ENCODE measurements at places on chromosomes 4 and X. TPM values are rescaled to one million over a fixed set of nuclear protein-coding genes. Genes with fewer than 3 reads are reported as not detected.

FAM9C gene
- not detected for total RNA-seq

ALB gene
- total RNA-seq, result 0.48 TPM

PUDP gene
- 15.5 TPM for total RNA-seq

WNK3 gene
- 1.2 TPM for total RNA-seq

SYP gene
- total RNA-seq, result 1.00 TPM

MAGEA3 gene
- total RNA-seq, result not detected

TMEM35A gene
- 0.19 TPM for total RNA-seq

GRPEL1 gene
- 42.8 TPM for total RNA-seq

IL21 gene
- not detected for total RNA-seq

FAM53A gene
- 2.9 TPM for total RNA-seq

DDIT4L gene
- 3.7 TPM for total RNA-seq

VSIG4 gene
- total RNA-seq, result 448 TPM

PLA2G12A gene
- total RNA-seq, result 31.9 TPM

DCLK2 gene
- 4.3 TPM for total RNA-seq

CCDC160 gene
- not detected for total RNA-seq

GRCh38 chr4:188005561-188005960 lies 10.0 kb downstream of the ZFP42 start:
- DNase-seq, result no peak

DNA sequence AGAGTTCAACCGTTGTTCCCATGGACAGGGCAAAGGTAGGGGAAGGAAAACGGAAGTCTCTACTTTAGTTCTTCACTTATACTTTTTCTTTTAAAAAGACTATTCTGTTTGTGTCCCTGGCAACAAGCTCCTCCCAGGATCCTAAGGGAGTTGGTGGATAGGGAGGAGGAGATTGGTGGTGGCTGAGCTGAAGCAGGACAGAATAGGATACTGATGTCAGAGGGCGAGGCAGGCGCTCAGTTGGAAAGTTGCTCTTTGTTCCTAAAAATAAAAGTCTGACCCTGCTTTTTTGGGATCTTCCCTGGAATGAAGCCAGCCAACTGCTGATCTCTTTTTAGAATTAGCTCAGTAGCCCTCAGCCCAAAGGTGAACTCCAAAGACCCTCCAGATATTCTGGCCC lies 104.7 kb downstream of the MGST2 start:
- DNase-seq, result no peak

- DNase-seq, result no peak
Observed at GRCh38 chr4:119656342-119656741, 27.7 kb upstream of the PDE5A start.

- no peak for DNase-seq
Observed at GRCh38 chr4:120155287-120155686, 88.6 kb upstream of the MAD2L1 start.

- no peak for DNase-seq
Observed at GRCh38 chr4:24820541-24820940, 25.2 kb downstream of the SOD3 start.

DNA sequence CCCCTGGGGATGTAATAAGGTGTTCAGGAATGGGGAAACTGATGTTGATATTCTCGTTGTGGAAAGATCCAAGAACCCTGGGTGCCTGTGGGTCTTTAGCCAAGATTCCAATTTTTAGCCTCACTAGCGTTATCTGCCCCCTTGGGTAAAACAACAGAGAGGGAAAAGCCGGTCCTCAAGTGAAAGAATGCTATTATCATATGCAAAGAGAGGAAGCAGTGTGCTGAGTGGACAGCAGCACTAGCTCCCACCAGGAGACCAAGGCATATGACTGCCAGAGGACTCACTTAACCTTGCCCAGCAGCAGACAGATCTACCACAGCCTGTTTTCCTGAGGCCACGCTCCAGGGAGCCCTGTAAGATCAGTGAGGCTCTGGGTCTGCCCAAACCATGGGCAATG lies 257.9 kb upstream of the CPEB2 start:
- DNase-seq, result no peak

- no peak for DNase-seq
Observed at GRCh38 chrX:140180585-140180984, 215.3 kb upstream of the CXorf66 start.

DNA sequence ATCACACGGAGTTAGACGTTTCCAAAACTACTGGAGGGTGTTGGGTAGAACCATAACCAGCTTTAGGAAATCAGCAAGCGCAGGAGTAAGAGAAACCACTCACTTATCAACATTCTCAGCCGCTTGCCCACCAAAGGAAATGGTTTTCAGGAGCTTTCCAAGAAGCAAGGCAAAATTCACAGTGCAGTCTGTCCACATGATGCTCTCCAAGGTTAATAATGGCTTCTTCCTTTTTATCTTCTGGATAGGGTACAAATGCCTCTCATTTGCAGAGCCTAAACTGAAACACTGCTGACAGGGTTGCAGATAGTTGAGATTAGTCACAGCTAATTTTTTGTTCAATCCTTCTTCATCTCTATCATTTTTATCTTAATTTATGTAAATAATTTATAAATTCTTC lies 705.4 kb downstream of the RAB28 start:
- DNase-seq, result no peak

GRCh38 chrX:2596045-2596444 lies 95.0 kb upstream of the CD99 start:
- no peak for DNase-seq

- DNase-seq, result no peak
Observed at GRCh38 chr4:150038335-150039076, 39.7 kb upstream of the DCLK2 start.

GRCh38 chr4:41006141-41006540 lies 208.2 kb downstream of the APBB2 start:
- DNase-seq, result no peak

GRCh38 chrX:17415242-17415810 lies 40.3 kb downstream of the NHS start:
- no peak for DNase-seq

DNA sequence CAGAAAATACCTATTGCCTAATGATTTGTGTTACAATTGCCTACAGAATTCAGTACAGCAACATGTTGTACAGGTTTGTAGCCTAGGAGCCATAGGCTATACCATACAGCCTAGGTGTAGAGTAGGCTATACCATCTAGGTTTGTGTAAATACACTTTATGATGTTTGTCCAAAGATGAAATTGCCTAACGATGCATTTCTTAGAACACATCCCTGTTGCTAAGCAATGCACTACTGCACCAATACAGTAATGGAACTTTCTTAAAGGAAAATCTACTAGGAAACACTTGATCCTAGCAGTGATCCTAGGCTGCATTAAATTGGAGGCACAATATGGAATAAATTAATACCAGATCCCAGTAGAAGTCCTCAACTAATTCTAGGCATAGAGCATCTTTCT lies 18.3 kb downstream of the NOA1 start:
- no peak for DNase-seq

DNA sequence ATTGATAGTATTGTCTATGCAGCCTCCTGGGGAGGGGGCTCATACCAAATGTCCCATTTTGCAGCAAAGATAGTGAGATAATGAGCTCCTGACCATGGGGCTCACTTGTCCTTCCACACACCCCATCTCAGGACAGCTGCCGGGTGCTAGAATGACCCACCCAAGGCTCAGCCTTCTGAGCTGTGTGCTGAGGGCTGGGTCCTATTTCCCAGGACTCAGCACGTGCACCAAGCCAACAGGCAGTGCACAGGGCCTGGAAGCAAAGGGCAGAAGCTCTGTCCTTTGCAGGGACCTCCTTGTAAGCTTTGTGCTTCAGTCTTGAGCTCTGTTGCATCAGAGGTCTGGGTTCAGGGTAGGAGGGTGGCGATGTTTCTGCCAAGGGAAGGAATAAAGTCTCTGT lies 11.2 kb upstream of the ABLIM2 start:
- DNase-seq, result no peak

GRCh38 chr4:78222575-78223186 lies 165.6 kb downstream of the FRAS1 start:
- DNase-seq, result no peak

- DNase-seq, result no peak
Observed at GRCh38 chr4:147822128-147822527, 90.2 kb downstream of the ARHGAP10 start.

- peak; percentile 80 for DNase-seq
Observed at GRCh38 chrX:641671-642435, 11.3 kb downstream of the SHOX start.

DNA sequence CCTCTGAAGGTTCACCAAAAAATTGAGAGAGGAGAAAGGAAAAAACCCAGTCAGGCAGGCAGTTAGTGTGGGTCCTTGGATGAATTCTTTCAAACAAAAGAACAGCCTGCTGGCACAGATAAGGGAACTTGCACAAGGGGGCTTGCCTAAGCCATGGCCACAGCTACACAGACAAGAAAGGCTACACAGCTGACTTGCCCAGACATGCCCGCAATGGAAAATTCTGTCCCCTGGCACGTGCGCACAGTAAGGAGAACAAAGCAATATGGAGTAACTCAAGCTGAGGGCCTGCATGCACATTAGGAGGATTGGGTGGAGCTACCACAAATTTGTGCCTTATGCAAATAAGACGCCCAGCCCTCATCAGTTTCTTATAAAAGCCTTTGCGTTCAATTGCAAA lies 512.5 kb upstream of the HTR2C start:
- DNase-seq, result no peak

GRCh38 chr4:157057218-157057617 lies 18.7 kb upstream of the GLRB start:
- no peak for DNase-seq

- DNase-seq, result no peak
Observed at GRCh38 chr4:110211007-110211769, 12.8 kb upstream of the ELOVL6 start.

DNA sequence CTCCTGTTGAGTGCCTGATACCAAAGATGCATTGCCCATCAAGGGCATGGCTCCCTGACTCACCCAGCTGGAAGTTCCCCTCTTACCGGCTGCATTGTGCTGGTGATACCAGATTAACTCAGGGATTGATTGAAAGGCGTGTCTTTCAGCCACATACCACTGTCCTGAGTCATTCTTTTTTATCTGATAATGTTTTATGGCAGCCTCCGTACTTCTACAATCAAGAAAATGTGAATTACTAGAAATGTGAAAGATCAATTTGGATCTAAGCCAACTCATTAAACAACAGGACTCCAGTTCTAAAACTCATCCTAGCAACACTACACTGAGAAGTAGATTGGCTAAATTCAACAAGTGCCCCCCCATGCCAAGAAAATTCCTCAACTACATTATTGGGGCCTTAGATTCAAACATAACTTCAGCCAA lies 40.0 kb downstream of the TXK start:
- DNase-seq, result no peak

DNA sequence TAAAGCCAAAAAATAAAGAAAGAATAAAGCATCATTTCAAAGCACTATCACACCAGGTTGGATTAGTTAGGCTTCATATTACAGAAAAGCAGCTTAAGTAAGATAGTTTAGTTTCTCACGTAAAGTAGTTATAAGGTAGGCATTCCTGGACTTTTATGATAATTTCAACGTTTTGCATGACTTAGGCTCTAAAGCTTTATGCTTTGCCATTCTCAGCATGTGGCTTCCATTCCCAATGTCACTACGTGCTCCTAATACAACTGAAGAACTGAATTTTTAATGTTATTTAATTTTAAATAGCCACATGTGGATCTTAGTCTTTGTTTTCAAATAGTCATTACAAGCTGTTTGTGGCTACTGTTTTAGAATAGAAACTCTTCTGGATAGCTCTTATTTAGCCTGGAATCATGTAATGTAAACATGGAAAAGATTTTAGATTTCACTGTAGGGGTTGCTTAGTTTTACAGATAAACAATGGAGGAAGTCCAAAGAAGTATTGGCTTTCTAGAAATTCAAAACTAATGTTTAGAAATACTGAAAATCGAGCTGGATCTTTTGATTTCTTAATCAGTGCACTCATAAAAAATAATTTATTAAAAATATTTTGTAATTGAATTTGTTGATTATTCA lies 710.0 kb downstream of the IL1RAPL1 start:
- DNase-seq, result no peak

DNA sequence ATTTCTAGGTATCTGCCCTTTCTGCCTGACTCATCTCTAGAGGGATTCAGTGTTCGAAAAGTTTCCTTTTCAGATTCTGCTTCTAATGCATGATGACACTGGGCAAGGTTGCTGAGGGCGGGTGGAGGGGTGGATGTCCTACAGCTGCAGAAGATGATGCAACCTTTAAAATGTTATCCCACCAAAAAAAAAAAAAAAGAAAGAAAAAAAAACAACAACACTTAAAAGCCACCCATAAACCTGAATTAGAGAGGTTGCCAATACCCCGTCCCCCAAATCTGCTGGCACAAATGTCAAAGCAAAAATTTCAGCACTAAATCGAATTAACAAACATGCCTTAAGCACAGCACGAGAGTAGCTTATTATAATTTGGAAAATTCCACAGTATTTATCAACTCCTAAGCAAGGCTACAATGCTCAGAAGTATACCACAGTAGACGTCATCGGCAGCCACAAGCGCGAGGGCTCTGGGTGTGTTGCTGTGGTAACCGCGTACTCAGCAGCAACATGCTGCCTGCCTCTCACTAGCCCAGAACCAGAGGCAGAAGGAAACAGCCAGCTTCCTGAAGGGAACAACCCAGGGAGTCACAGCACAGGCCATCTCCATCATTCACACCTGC lies 167.5 kb upstream of the MAP3K15 start:
- DNase-seq, result no peak

- no peak for DNase-seq
Observed at GRCh38 chrX:15931362-15931761, 76.7 kb upstream of the AP1S2 start.

- no peak for DNase-seq
Observed at GRCh38 chr4:74037076-74037955, 1.2 kb downstream of the CXCL3 start.

All from mesenteric fat pad (tissue), 1 donor.